ENCODE measurements at places on chromosomes 5 and 9.

- DNase-seq: no peak
Measured at GRCh38 chr9:108259917-108260675, 595.7 kb downstream of the ACTL7B start.

DNA sequence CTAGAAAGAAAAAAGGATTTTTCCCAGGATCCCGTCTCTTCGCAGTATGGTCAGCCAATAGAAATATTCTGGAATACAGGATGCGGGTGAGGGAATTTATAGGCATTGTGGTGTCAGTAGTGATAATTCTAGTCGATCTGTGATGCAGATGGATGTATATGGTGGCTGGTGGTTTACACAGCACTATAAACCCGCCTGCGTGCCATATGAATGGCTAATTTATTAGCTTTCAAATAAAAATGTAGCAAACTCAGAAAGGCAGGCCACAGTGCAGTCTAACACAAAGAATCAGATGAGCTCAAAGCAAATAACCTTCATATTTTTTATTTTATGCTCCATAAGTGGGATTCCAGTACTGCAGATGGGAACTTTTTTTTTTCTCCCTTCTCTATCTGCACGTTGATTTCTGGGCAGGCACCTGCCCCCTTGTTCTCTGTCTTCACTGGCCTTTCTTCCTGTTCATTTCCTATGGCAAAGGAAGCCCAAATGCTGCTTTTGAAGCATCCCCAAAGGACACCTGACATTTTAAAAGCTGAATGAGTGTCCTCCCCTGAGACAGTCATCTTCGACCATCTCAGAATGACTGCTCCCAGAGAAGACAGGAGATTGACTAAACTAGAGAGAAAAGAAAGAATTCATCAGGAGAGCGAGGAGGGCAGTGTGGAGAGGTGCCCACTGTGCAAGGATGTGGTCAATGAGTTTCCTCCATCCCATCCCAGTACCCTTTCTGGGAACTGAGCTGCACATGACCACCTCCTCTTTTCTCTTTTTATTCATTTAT, 52.1 kb downstream of the SEMA6A start:
- DNase-seq: no peak

DNA sequence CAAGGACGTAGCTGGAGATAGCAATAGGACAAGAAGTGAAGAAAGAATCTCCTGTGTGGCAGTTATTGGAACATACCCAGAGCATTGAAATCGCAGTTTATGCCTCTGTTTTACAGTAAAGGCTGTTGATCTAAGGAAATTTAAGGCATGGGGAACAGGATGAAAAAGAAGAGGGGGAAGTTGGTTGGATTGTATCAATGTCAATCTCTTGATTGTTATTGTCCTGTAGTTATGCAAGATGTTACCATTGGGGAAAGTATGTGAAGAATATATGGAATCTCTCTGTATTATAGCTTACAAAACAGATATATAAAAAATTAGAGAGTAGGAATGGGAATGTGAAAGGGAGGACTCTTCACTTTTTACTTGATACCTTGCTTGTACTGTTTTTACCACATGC, 195.6 kb upstream of the NREP start:
- DNase-seq: no peak

DNA sequence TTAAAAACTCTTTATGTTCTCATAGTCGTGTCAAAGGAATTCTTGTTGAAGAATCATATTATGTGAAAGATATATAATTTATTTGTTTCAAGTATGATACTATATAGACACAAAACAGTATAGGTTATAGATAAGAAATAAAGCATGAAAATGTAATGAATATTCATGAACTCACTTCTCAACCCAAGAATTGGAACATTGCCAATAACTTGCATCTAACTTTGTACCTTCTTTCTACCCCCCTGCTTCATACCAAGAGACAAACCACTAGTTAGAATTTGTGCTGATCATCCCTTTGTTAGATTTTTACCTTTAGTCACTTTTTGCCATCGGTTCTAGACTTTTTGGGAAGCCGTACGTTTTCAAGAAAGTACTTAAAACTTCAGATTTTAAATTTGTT, 32.6 kb downstream of the HSD17B4 start:
- DNase-seq: no peak

DNA sequence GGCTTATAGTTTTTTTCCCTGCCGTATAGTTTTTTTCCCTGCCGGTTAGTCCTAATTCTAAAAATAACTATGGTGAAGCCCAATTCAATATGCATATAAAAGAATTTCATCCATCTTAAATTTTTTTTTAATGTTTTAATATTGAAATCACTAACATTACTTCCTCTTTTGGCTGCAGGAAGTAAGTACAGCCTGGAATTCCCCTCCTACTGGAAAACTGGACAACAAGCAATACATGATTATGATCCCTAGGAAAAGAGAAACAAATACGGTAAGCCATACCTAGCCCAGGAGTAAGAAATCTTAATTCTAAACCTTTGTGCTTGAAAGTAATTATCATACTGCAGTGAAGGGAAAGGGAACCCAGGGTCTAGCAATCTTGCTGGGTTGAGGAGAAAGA, 119.0 kb downstream of the NR3C1 start:
- no peak for DNase-seq

- no peak for DNase-seq
Measured at GRCh38 chr9:133735415-133735775, 2.8 kb downstream of the SARDH start.

GRCh38 chr5:3376611-3377010, 219.0 kb upstream of the IRX1 start:
- no peak for DNase-seq

GRCh38 chr9:95003689-95004410, 277.4 kb downstream of the AOPEP start:
- no peak for DNase-seq

- no peak for DNase-seq
Measured at GRCh38 chr9:38352530-38353328, 39.8 kb upstream of the ALDH1B1 start.

DNA sequence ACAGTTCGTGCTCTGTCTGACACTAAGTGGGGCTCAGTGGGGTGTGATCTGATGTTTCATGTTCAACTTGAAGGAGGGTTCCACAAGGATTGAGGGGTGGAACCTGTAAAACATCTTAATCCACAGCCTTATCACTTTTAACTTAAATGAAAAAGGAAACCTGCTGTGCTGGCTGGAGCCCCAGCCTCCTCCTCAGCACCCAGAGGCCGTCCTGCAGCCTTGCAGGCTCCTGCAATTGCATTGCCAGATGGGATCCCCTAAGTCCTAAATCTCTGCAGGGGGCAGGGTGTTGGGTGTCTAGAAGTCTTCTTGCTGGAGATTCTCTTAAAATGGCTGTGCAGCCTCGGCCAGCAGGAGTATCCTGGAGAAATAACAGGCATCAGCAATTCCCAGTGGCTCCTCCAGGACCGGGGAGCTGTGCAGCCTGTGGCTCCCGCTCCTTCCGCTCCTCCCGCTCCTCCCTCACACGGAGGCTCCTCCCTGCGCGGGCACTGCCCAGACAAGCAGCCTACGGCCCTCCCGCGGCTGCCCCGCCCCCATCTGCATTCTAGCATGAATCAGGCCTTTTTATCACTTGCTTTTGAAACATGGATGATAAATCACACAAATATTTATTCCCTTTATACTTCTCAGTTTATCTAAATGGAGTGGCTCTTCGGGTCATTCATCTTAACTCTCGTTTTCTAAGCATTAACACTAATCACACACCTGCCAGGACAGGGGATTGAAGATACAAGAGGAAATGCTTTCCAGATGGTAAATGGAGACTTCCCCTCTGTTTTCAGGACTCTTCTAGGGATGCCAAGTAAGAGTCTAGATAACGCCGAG, 131.0 kb downstream of the ADAMTS16 start:
- DNase-seq: no peak

GRCh38 chr9:98326459-98327248, 71.2 kb upstream of the TBC1D2 start:
- DNase-seq: no peak

DNA sequence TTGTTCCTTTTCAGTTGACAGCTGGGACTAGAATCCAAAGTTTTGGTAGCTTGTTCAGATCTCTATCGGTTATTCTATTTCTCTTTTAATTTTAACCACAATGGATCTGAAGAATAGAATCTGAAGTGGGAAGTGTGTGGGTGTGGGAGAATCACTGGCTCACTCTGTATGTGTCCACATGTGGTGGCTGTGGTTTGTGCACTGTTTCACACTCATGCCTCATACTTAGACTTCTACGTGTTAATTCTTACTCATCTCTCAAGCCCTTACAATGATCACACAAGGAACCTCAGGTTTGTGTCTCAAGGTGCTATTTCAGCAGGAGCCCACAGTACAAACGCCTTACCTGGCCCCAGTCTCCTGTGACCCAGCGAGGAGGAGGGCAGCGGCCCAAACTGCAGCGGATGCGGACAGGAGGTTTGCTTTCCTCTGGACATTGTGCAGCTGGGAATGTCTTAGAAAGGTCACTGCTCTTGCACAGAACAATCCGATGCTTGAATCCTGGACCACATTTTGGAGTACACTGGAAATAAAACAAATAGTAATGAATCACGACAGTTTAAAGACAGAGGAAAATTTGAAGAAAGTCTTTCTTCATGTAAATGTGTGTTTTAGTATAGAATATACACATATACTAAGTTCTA, 309.1 kb downstream of the ADAMTS6 start:
- peak; percentile 32 for DNase-seq

DNA sequence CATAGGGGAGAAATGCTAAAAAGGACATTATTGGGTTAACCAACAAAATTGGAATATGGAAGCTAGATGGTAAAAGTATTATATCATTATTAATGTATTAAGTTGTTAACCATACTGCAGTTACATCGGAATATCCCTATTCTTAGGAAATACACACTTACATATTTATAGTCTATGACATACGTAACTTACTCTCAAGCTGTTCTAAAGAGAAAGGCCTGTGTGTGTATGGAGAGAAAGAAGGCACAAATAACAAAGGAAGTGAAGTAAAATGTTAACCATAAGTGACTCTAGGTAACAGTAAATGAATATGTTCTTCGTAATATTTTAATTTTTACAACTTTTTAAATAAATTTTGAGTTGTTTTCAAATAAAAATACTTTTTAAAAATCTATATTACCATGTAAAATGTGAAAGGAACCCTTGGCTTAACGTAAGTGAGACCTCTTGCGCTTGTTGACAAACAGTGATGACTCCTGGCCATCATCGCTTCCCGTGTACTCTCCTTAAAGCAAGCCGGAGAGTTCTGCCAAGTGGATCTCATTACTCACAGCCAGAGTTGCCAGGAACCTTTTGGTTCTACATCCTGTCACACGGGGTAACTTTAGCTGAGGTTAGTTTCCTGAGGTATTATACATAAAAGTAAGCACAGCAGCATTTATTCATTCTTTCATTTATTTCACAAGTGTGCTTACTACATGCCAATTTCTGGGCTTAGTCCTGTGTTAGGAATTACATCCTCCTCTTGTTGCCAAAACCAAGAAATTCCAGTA, 165.4 kb downstream of the EPB41L4A start:
- DNase-seq: peak; percentile 0

DNA sequence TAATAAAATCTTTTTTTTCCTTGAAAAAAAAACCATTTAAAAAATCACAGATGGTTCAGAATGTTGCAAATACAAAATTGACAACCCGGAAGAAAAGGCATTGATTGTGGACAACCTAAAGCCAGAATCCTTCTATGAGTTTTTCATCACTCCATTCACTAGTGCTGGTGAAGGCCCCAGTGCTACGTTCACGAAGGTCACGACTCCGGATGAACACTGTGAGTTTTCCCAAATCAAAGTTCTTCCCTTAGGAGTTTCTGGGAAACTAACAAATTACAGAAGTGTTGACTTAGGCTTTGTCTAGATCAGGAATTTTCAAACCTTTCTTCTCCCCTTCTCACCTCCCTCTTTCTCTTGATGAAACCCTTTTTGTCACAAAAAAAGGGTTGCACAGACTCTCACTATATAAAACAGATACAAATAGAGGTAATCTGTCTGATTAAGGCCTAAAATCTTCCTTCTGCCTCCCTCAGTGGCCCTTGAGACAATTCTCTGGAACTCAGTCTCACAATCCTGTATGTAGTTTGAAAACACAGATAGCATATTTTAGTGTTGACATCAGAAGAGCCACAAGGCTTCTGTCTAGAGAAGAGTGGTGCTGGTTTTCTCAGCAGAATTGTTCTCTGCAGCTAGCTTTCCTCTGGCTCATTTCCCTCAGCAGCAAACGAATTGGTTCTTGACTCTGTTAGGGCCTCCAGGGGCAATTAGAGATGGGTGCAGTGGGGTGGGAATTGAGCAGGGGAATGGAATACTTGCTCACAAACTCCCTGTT, 79.5 kb downstream of the OSMR start:
- DNase-seq: peak; percentile 31

Measured in fibroblast of skin of left biceps (primary cell).